GM04504 (cell line): ENCODE measurements at places on chromosomes 2 and 18.

DNA sequence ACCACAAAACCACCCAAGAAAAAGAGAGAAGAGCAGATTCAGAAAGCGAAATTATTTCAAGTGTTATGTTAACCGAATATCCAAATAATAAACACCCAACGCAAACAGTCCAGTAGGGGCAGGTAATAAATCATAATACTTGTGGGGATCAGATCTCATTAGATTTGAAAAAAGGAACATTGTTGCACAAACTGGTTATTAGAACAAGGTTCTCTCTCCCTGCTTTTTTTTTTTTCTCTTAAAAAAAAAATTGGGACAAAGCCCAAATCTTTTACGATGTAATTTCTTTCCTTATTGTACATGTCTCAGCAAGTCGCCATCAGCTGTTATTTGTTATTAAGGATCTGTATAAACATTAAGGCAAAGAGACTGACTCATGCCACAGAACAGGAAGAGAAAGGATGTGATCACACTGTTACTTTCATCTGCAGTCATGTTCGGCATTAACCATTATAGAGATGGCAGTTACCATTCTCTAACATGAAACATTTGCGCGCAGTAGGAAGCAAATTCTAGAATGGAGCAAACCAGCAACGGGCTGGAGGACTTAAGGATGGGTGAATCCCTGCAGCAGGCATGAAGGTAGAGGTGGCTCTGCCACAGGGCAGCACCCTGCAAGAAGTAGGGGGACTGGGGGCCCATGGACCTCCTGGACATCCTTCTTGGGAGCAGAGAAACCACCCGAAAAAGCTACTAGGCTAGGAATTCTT is 42.0 kb downstream of the EPHA4 start:
- DNase-seq: peak; percentile 60

DNA sequence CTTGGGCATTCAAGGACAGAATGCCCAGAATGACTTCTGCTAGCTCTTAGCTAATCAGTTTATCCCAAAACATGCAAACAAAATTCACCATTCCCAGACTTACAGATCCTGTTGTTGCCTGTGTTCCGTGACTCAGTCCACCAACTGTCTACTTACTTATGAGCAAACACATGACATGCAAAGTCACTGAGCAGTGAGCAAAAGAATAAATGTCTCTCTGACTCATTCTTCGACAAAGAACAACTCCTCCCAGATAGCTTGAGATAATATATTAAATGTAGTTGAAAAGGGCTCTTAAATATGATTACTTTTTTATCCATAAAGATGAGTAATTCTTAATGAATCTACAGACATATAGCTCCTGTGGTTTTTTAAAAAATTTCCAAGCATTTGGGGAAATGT is 9.0 kb upstream of the CREG2 start:
- DNase-seq: peak; percentile 78

- peak; percentile 45 for DNase-seq
Observed at GRCh38 chr2:189829102-189829833, 45.0 kb downstream of the PMS1 start.

- no peak for DNase-seq
Observed at GRCh38 chr2:241224018-241224850, 35.8 kb downstream of the ANO7 start.

GRCh38 chr18:2850816-2851215 is 4.0 kb downstream of the EMILIN2 start:
- DNase-seq: no peak

DNA sequence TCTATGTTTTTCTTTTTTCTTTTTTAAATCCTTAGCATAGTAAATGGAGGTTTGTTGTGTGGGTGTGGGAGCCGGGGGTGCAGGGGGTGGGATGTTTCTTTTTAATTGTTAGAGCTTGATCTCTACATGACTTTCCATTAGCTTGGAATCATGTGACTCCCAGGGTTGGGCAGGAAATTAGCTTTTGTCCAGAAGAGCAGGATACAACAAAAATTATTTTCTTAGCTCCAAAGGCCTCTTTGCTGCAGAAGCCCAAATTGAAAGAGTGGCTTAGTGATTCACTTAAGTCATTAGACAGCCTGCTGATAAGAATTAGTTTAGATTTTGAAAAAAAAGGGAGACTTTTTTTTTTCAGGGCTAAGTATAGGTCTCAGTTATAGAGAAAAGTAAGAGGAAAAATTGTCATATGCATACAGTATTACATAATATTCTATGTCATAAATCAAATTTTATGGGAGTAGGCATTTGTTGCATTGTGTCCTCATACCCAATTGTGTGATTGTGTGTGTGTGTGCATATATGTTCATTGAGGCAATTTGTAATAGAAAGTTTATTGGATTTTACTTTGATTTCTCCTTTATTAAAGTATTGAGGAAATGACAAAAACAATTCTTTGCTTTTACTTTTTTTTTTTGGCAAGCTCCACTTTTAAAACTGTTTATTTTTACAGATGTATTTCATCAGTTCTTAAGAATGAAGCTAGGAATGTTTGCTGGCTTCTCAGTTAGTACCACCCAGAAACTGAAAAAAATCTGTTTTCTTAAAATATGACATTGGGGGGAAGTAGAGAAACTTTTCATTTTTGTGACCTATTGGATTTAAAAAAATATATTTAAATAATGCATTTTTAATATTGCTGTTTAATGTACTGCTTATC is 47.4 kb downstream of the TSPYL6 start:
- DNase-seq: peak; percentile 24

DNA sequence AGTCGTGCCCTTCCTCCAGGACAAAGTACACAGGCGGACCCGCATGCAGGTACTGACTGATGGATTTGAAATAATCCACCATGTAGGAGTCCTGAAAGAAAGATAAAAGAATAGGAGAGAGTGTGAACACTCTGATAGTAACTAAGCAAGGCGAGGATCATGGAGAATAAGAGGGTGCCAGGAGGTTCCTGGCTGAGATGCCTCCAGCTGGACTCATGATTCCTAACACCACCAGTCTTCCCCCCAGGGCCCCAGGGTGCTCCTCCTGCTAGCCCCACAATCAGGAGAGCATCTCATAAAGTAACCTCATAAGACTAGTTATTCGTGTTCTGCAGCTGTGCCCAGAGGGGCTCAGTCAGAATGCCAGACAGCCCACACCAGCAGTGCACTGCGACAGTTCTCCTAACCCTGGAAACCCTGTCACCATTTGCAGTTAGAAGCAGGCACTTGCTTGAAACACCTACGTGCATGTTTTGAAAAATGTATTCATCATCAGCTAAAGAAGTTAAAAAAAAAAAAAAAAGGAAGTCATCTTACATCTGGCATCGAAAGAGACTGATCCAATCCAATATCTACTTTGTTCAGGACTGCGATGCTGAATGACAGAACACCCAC is 36.7 kb downstream of the RMC1 start:
- no peak for DNase-seq

GRCh38 chr2:177123048-177123447 is 89.5 kb upstream of the HNRNPA3 start:
- no peak for DNase-seq

GRCh38 chr2:205701509-205701908 is 19.2 kb downstream of the NRP2 start:
- DNase-seq: no peak

GRCh38 chr2:108607706-108608301 is 73.5 kb downstream of the LIMS1 start:
- DNase-seq: no peak

DNA sequence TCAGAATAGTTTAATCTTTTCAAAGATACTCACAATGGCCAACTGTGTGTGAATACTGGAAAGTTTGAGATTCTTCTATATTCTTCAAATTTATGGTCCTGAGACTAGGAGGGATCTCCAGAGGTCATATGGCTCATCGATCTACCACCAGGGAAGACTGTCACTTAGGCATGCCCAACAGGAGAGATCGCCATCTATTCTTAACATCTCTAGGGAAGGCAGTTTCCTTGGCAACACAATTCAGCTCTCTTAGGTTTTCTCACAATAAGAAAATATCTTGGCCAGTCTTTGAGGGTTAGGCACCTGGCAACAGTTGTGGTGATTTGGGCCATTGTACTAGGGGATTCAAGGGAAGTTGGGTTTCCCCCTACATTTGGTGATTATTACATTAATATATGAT is 107.2 kb downstream of the GALNT3 start:
- DNase-seq: no peak

DNA sequence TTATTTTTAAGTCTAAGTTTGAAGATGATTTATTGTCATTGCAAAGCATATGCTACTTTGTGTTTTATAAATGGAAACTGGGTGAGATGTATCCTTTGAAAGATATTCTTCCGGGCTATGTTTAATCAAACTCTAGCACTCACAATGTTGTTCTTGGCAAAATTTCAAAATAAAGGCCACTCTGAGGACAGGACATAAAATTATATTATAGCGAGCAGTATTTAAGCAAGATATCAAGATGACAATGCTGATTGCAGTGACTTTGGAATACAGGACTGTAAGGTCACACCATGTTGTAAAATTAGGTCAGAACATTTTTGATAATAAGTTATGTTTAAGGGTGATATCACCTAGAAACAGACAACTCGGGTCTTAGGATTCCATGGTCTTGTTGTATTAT is 14.2 kb downstream of the RPRM start:
- DNase-seq: no peak

DNA sequence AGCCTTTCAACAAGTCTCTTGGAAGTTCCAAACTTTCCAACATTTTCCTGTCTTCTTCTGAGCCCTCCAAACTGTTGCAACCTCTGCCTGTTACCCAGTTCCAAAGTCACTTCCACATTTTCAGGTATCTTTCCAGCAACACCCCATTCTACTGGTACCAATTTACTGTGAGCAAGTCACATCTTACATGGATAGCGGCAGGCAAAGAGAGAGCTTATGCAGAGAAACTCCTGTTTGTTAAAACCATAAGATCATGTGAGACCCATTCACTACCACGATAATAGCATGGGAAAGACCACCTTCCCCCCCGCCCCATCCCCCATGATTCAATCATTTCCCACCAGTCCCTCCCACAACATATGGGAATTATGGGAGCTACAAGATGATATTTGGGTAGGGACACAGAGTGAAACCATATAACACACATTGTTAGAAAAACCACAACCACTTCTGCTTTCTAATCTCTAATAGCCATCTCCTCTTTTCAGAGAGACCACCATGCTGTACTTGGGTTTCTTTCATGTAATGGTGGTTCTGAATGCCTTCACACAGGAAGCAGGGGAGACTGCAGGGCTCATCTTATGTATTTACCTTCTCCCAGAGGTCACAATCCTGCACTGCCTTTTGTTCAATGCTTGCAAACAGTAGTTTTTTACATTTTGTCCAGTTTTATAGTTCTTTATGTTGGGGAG is 46.0 kb upstream of the CALCRL start:
- DNase-seq: no peak

GRCh38 chr18:634551-635045 is 22.9 kb upstream of the TYMS start:
- DNase-seq: no peak
